Thymus (tissue), 14 donors: ENCODE measurements at places on chromosomes 3 and 15. TPM values are rescaled to one million over a fixed set of nuclear protein-coding genes. Genes with fewer than 3 reads are reported as not detected.

DNA sequence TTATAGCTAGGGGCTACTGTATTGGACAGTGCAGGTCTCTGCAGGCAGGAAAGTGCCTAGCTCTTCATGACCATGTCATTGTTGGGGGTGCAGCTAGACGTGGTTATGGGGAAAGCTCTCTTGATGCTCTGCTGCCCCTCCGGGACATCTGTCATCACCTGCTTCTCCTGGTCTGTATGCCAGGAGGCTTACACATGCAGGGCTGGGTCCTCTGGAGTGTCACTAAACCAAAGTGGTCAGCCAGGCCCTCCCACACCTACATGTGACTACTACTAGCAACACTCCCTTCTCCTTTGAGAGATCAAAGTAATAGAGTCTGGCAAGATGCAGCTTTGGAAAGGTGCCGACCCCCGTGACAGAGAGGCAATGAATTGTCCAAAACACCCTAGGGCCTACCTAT is 98.5 kb downstream of the SST start:
- no peak for DNase-seq
- H3K27me3 ChIP-seq = no peaks in the 10 kb centered on the region
- H3K27ac ChIP-seq = no peak overlapping the region
- H3K4me3 ChIP-seq = no peak overlapping the region

GRCh38 chr15:37077623-37078351 is 22.6 kb downstream of the MEIS2 start:
- H3K27me3 ChIP-seq = no peaks in the 10 kb centered on the region
- H3K4me3 ChIP-seq = no peak overlapping the region
- H3K36me3 ChIP-seq = no peaks in the 10 kb centered on the region
- DNase-seq = no peak
- no peak overlapping the region for H3K27ac ChIP-seq

Gene PRSS50
- 0.27 TPM for polyA plus RNA-seq

GRCh38 chr15:101248274-101248673 is 3.6 kb downstream of the CHSY1 start:
- H3K36me3 ChIP-seq = no peaks in the 10 kb centered on the region
- H3K27me3 ChIP-seq = peaks cover 21% of the 10 kb centered on the region
- no peak overlapping the region for H3K27ac ChIP-seq

GRCh38 chr3:135918600-135918999 is 46.9 kb upstream of the PPP2R3A start:
- no peaks in the 10 kb centered on the region for H3K27me3 ChIP-seq
- no peak overlapping the region for H3K27ac ChIP-seq
- no peak for DNase-seq
- no peaks in the 10 kb centered on the region for H3K36me3 ChIP-seq

DNA sequence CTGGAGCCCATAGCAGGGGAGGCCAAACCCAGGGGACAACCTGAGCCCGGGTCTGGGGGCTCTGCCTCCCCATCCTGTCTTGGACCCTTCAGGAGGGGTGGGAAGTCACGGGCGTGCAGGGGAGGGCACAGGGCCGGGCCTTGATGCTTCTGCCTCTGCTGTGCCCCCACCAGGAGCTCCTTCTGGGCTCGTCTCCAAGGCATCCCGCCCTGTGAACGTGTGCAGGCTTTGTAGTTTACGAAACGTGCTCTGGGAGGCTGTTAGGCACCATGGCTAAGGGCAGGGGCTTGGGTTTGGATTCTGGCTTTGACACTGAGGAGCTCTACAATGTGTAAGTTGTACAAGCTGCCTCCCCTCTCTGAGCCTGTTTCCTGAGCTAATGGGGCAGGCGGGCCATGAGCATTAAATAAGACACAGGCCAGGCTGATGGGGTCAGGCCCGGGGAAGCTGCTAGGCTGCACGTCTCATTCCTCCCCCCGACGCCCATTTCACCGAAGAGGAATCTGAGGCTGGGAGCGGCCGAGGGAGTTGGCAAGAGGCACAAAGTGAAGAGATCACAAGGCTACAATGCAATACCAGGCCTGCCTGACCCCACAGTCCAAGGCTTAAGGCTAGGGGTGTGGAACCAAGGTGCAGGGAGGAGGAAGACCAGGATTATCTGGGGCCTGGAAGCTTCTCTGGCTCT is 19.6 kb downstream of the PLXND1 start:
- DNase-seq = no peak
- H3K36me3 ChIP-seq = peaks cover 79% of the 10 kb centered on the region
- H3K27ac ChIP-seq = no peak overlapping the region
- H3K4me1 ChIP-seq = peaks cover 36% of the 10 kb centered on the region
- H3K4me3 ChIP-seq = no peak overlapping the region

Gene COL6A6
- 0.25 TPM for polyA plus RNA-seq

GRCh38 chr3:20787005-20787404 is 601.0 kb upstream of the SGO1 start:
- no peaks in the 10 kb centered on the region for H3K36me3 ChIP-seq
- no peak overlapping the region for H3K4me3 ChIP-seq
- no peaks in the 10 kb centered on the region for H3K27me3 ChIP-seq
- DNase-seq = no peak
- H3K27ac ChIP-seq = no peak overlapping the region

DNA sequence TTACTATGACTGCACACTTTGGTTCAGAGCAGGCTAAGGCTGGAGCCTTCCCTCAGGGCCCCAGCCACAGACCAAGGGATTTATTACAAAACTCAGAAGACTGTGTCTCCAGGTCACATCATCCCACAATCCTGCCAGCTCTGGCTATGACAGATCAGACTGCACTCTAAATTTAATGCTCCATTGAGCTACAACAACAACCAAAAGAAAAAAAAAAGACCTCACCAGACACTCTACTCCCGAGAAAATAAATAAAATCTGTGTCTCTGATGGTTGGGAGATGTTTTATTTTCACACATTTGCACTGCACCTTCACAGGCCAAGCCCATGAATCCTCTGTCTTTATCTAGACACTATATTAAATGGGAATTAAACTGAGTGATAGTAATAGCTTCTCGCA is 50.8 kb upstream of the CTNNB1 start:
- no peaks in the 10 kb centered on the region for H3K27me3 ChIP-seq
- H3K27ac ChIP-seq = no peak overlapping the region
- no peak overlapping the region for H3K4me3 ChIP-seq
- DNase-seq = no peak
- no peaks in the 10 kb centered on the region for H3K36me3 ChIP-seq

DNA sequence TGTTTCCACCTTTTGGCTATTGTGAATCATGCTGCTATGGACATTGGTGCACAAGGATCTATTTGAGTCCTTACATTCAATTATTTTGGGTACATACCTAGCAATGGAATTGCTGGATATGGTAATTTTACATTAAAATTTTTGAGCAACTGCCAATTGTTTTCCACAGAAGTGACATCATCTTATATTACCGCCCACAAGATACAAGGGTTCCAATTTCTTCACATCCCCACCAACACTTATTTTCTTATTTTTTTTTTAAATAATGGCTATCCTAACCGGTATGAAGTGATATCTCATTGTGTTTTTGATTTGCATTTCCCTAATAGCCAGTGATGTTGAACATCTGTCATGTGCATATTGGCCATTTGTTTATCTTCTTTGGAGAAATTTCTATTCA is 22.5 kb upstream of the NPTN start:
- no peaks in the 10 kb centered on the region for H3K36me3 ChIP-seq
- H3K27me3 ChIP-seq = no peaks in the 10 kb centered on the region
- DNase-seq = no peak
- H3K27ac ChIP-seq = no peak overlapping the region

DNA sequence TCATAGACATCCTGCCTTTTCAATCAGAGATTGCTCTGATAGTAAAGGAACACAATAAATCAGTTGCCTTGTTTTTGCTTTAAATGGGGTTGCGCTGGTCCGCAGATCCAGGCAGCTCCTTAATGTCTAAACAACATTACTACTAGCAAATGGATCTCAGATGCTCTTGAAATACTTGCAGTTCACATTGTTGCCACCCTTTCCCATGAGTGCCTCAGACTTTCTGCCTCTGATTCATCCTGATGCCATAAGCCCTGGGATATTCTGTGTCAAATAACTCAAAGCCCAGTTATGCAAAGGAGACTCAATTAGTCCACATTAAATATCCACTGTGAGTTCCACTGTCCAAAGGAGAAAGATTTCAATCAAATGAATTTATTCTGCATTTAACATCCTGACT is 196.7 kb downstream of the PLCH1 start:
- H3K36me3 ChIP-seq = no peaks in the 10 kb centered on the region
- no peaks in the 10 kb centered on the region for H3K27me3 ChIP-seq
- no peak overlapping the region for H3K27ac ChIP-seq
- peaks cover 25% of the 10 kb centered on the region for H3K4me1 ChIP-seq

Gene TRIM42
- polyA plus RNA-seq = 0.05 TPM

GRCh38 chr3:183244981-183245476 is 8.0 kb upstream of the B3GNT5 start:
- no peaks in the 10 kb centered on the region for H3K27me3 ChIP-seq
- H3K36me3 ChIP-seq = no peaks in the 10 kb centered on the region
- no peak for DNase-seq
- H3K4me1 ChIP-seq = no peaks in the 10 kb centered on the region

DNA sequence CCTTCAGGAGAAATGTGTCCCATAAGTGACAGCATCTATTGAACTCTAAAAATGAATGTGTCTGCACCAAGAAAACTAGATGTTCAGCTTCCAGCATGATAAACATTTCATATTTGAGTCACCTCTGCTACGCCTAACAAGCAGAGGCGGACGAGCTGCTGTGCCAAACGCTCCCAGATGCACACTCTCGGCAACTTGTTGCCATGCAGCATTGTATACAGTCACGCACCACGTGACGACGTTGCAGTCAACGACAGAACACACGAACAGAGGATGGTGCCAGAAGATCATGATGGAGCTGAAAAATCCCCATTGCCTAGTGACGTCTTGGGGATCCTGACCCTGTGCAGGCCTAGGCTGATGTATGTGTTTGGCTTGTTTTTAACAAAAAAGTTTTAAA is 137.5 kb downstream of the XXYLT1 start:
- no peaks in the 10 kb centered on the region for H3K27me3 ChIP-seq
- H3K4me3 ChIP-seq = no peak overlapping the region
- H3K36me3 ChIP-seq = no peaks in the 10 kb centered on the region
- H3K4me1 ChIP-seq = no peaks in the 10 kb centered on the region
- no peak for DNase-seq

DNA sequence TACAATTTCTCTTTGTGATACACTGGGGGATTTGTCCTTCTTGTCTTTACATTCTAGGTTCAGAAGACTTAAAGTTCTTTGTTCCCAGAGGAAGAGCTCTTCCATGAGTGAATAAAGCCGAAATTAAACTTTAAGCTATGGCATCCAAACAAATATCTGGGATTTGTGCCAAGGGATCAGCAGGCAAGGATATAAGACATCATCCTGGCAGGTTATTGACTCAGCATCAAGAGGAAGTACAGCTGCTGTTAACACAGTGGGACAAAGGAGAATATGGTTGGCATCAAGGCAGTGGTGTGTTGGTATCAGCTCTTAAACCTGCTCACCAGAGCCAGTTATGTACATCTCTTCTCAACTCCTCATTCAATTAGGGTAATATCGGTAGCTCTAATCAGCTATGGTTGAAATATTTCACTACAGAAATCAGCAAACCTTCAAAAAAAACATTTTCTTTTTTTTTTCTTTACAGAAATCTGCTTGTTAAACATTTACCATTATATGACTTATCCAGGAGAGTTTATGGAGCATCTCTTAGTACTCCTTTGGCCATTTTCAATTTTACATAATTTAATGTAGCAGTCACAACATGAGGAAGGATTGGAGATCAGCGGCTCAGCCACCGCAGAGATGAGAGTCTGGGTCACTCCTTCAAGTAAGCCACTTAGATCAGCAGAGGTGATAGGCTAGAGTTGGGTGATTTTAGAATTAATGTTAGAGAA is 1198.6 kb upstream of the EPHA6 start:
- no peaks in the 10 kb centered on the region for H3K27me3 ChIP-seq
- H3K36me3 ChIP-seq = no peaks in the 10 kb centered on the region
- no peak overlapping the region for H3K27ac ChIP-seq
- H3K4me1 ChIP-seq = no peaks in the 10 kb centered on the region
- no peak overlapping the region for H3K4me3 ChIP-seq

- H3K36me3 ChIP-seq = no peaks in the 10 kb centered on the region
- H3K27me3 ChIP-seq = no peaks in the 10 kb centered on the region
- peaks cover 17% of the 10 kb centered on the region for H3K4me1 ChIP-seq
- no peak for DNase-seq
- no peak overlapping the region for H3K4me3 ChIP-seq
- no peak overlapping the region for H3K27ac ChIP-seq
Observed at GRCh38 chr15:94287794-94288246, 56.5 kb downstream of the MCTP2 start.

Gene DNASE1L3
- 12.9 TPM for polyA plus RNA-seq

GRCh38 chr3:164537485-164537884 is 540.8 kb downstream of the SI start:
- H3K4me3 ChIP-seq = no peak overlapping the region
- no peaks in the 10 kb centered on the region for H3K36me3 ChIP-seq
- H3K27me3 ChIP-seq = no peaks in the 10 kb centered on the region

Gene BNC1
- 6.8 TPM for polyA plus RNA-seq

GRCh38 chr15:70114221-70114620 is 16.5 kb upstream of the TLE3 start:
- no peak for DNase-seq
- no peaks in the 10 kb centered on the region for H3K4me1 ChIP-seq
- no peaks in the 10 kb centered on the region for H3K36me3 ChIP-seq
- H3K27me3 ChIP-seq = no peaks in the 10 kb centered on the region
- no peak overlapping the region for H3K4me3 ChIP-seq

- no peak for DNase-seq
- no peak overlapping the region for H3K27ac ChIP-seq
- H3K36me3 ChIP-seq = peaks cover 20% of the 10 kb centered on the region
- H3K4me1 ChIP-seq = peaks cover 19% of the 10 kb centered on the region
Observed at GRCh38 chr3:113663324-113663750, 33.1 kb downstream of the USF3 start.

DNA sequence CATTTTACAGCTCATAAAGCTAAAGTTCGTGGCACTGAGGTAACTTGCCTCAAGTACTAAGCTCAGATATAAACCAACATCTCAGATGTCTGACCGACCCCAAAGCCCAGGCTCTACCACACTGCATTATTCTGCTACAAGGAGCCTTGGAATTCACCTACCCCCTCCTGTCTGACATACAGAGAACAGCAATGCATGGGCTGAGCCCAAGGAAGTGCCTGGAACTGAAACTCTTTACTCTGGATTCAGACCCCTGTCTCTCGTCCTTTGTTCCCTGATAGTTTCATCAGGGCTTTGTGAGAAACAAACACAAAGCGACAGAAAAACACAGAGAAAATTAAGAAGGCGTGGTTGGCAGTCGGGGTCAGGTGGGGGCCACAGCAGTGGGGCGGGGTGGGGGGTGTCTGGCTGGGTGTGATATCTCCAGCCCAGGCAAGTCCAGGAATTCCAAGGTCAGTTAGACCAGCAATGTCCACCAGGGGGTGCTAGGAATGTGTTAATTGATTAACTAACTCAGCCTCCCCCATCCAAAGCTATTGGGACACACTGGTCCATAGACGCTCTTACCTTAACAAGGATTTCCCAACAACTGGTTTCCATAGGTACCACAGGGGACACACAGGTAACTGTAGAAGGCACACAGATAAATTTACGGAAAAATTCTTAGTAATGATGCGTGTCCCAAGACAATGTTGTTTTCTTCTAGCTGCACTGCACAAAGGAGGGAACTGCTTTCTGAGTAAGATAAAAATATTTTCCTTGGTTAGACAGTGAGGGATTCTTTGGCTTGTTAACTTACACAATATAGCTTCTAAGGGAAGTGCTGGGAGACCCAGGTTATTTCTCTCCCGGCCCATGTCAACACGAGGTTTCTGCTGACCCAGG is 18.8 kb upstream of the SSUH2 start:
- no peaks in the 10 kb centered on the region for H3K36me3 ChIP-seq
- H3K27ac ChIP-seq = no peak overlapping the region
- no peak overlapping the region for H3K4me3 ChIP-seq
- H3K4me1 ChIP-seq = no peaks in the 10 kb centered on the region
